ENCODE measurements at places on chromosomes 12 and 14.
A peak's percentile ranks its signal among the peaks of the same experiment; 100 is the strongest.

GRCh38 chr14:36177489-36177888, 967 bp upstream of the PTCSC3 start:
- no peak for DNase-seq

GRCh38 chr12:39930101-39930500, 175.8 kb downstream of the SLC2A13 start:
- DNase-seq: no peak

- peak; percentile 53 for DNase-seq
Observed at GRCh38 chr14:63224196-63224595, 20.0 kb downstream of the RHOJ start.

GRCh38 chr12:91630596-91631293, 448.1 kb upstream of the DCN start:
- DNase-seq: no peak

GRCh38 chr12:85713373-85713772, 122.8 kb downstream of the RASSF9 start:
- no peak for DNase-seq

GRCh38 chr12:106736051-106736957, 38.2 kb upstream of the RIC8B start:
- DNase-seq: peak; percentile 12

GRCh38 chr12:52358575-52359350, 8.5 kb downstream of the KRT85 start:
- peak; percentile 52 for DNase-seq

DNA sequence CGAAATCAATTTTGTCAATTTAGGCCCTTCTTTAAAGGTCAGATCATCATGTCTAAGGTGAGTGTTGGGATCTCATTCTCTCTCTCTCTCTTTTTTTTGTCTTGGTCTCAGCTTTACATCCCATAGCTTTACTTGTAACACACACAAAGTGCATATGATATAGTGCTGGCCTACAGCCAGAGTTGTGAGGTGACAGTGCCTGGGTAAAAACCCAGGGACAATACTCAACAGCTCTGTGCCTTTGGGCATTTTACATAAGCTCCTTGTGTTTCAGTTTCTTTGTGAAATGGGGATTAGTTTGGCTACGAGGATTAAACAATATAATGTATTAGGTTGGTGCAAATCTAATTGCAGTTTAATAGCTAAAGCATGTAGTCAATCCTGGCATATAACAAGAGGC, 40.2 kb downstream of the GRIP1 start:
- DNase-seq: no peak

DNA sequence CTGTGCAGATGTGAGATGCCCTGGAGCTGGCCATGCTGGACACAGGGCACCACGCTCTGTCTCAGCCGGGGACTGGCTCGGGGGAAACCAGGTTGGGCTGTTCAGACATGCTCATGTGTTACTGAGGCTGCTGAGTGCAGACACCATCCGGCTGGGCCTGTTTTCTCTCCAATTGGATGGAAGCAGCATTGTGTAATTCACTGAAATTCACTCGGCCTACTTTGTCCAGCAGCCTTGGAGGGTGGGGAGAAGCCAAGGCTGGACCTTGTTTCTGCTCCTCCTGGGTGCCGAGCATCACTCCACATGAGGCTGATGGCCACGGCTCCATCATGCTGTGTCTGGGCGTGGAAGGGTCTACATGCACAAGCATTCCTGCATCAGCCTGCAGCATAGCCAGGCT, 130.7 kb downstream of the SMOC1 start:
- no peak for DNase-seq

GRCh38 chr12:54306925-54307741, 6.3 kb upstream of the NFE2 start:
- no peak for DNase-seq

GRCh38 chr12:106981788-106982187, 5.2 kb downstream of the MTERF2 start:
- DNase-seq: no peak

DNA sequence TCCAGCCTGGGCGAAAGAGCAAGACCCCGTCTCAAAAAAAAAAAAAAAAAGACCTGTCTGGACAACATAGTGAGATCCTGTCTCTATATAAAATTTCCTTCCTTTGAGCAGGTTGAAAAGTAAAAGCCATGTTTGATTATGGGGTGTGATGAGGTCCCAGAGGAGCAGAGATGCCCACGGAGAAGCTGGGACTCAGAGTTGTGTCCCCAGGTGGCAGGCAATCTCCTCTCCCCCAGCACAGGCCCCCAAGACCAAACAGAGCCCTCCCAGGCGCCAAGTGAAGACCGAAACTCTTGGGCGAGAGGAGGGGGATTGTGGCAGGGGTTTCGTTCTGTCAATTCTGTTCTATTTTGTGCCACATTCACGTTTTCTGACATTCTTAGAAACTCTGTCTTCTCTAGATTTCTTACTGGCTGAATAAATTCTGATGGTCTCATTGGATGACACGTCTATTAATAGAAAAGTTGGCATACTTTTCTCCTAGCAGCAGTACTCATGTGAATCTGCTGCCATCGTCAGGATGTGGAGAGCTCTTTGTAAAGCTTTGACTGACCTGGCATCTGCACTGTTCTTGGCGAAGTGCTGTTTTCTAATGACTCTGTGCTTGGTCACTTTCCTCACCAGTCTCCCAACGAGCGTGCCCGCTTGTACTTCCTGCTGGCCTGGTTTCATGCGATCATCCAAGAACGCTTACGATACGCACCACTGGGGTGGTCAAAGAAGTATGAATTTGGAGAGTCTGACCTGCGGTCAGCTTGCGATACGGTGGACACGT, 43.4 kb downstream of the HSP90AA1 start:
- no peak for DNase-seq

DNA sequence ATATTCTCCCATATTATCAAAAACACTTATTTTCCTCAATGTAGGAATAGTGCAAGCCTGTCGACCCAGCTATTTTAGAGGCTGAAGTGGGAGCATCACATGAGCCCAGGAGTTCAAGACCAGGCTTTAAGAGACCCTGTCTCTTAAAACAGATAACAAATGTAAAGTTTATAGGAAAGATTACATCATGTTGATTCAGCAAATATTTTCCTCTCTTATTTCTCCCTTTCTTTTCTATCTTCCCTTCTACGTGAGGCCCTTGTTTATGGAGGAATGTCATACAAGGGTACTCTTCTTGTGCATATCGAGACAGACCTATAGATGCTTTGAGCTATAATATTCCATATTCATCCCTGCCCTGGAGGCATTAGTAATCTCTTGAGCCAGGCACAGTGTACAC, 36.5 kb upstream of the FGD4 start:
- no peak for DNase-seq

- DNase-seq: no peak
Observed at GRCh38 chr12:6301721-6302120, 8.8 kb upstream of the PLEKHG6 start.

Data from A673 (cell line).